ENCODE measurements at places on chromosomes 1 and 21.

DNA sequence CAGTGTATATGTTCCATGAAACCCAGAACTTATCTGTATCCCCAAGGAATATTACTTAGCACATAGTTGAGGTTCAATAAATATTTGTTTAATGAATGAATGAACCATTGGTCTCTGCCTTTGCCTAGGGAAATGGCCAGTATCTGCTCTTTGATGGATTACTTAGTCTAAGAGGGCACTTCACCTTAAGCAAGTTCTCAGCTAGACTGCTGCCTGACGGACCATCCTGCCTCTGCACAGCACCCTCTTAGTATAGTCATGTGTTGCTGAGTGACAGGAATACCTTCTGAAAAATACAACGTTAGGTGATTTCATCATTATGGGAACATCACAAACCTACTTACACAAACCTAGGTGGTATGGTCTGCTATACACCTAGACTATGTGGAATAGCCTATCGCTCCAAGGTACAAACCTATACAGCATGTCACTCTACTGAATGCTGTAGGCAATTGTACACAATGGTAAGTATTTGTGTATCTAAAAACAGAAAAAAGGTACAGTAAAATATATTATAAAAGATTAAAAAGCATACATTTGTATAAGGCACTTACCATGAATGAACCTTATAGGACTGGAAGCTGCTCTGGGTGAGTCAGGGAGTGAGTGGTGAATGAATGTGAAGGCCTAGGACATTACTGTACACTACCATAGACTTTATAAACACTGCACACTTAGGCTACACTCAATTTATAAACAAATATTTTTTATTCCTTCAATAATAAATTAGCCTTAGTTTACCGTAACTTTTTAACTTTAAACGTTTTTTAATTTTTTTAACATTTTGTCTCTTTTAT lies 83.7 kb upstream of the LRRC8D start:
- no peak for DNase-seq

DNA sequence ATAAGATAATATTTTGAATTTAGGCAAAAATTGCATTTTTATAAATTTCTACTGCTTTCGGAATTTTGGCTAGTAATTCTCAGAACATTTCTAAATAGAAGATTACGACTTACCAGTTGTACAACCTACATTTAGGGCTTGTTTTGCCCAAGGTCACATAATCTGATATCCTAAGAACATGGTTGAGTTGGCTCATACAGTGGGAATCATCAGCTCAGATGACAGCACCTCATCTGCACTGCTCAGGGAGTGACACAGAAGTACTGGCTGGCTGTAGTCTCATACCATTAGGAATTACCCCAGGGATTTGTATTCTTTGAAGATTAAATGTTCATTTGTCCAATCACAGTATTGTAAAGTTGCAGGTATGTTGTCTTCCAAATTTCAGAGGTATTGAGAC lies 217.6 kb downstream of the ADGRL2 start:
- no peak for DNase-seq

DNA sequence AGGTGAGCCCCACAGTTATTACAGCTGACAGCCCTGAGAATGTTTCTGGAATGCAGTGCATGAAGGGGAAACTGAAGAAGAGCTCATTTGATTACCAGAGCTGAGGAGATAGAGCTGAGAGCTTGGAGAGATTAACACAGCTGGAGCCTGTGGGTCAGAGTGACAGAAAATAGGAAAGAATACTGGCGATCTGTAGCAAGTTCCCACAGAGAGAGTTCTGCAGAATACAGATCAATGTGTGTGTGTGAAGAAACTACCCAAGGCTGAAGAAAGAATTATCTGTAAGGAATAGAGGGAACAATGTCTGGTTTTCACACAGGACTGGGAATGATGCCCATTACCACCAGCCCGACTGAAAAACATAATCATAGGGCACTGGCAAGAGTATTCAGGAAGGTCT lies 103.6 kb upstream of the SNX7 start:
- DNase-seq = no peak

DNA sequence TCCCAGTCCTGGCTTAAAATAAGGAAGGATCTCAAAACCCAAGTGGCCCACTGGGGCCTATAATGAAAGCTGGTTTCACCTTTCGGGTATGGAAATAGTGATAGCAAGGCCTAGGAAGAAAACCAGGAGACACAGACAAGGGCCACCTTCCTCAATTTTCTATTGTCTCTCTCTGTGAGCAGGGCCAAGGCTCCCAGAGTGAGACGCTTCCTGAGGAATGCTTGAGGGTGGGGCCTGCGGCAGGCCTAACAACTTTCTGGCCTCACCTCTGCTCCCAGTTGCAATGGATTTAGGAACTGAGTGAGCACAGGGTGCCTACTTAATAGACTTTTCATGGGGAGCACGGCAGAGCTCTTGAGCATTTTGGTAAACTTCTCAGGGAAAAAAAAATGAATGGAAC lies 300.9 kb downstream of the ASTN1 start:
- no peak for DNase-seq

GRCh38 chr1:6544831-6545230 lies 9.5 kb downstream of the NOL9 start:
- DNase-seq = no peak

- no peak for DNase-seq
Measured at GRCh38 chr1:179154437-179154836, 72.6 kb downstream of the TOR3A start.

- no peak for DNase-seq
Measured at GRCh38 chr1:209531006-209531405, 52.5 kb upstream of the CAMK1G start.

GRCh38 chr21:45862543-45863207 lies 118.9 kb upstream of the COL6A1 start:
- DNase-seq = no peak

- no peak for DNase-seq
Measured at GRCh38 chr1:997713-997992, 2.2 kb downstream of the HES4 start.

- no peak for DNase-seq
Measured at GRCh38 chr1:38051079-38051543, 4.5 kb upstream of the POU3F1 start.

GRCh38 chr1:215793180-215793579 lies 226.1 kb downstream of the KCTD3 start:
- no peak for DNase-seq

DNA sequence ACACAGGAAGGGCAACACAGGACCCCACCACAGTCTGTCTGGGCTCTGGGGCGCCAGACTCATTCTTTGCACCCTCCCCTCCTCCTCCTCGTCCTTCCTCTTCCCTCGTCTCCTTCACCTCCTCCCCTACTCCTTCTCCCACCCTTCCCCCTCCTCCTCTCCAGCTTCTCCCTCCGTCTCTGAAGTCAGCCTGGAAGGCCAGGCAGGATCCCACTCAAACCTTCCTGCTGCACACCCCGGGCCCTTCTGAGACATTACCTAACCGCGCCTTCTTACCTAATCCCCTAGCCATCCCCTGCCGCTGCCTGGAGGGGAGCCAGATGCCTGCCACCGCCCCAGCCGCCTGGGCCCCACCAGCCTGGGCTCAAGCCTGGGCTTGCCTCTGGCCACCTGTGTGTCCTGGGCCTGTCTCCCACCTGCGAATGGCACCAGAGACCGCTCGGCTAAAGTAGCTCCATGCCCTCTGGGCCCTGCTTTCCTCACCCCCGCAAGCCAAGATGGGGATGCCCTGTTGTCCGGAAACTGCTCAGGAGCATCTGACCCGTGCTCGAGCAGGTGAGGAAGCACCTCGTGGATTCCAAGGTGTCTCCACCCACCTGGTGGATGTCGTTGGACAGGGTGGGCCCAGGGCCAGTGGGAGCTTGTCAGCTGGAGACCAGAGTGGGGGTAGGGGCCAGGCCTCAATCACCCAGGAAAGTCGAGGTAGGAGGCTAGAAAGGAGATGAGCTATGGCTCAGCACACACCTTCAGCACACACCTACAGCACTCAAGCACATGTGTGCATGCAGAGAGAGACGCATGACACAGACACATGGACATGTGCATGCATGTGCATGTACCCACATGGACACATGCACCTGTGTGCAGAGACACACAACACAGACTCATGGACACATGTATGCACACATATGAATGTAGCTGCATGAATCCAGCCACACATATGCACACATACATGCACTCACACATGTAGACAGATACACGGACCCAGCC lies 31.9 kb downstream of the WNT9A start:
- no peak for DNase-seq

- DNase-seq = no peak
Measured at GRCh38 chr1:172813330-172813729, 154.4 kb downstream of the FASLG start.

- DNase-seq = no peak
Measured at GRCh38 chr1:18938707-18939070, 17.8 kb downstream of the IFFO2 start.

- no peak for DNase-seq
Measured at GRCh38 chr1:170214117-170215032, 68.6 kb downstream of the NTMT2 start.

DNA sequence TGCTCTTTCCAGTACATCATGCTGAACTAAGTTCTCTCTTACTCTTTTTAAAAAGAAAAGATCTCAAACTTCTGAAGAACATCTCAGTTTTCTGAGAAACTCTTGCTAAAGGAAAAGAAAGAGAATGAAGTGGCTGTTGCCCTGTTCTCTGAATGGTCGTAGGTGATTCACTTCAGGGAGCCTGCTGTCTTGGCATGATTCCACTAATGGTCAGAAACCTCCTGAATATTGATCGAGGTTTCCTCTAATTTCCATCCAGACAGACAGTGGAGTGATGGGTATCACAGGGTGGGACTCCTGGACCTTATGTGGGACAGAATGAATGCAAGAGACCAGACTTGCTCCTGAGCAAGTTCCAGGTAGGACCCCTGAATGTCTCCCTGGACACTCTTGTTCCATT lies 2.5 kb downstream of the FCRL2 start:
- no peak for DNase-seq

DNA sequence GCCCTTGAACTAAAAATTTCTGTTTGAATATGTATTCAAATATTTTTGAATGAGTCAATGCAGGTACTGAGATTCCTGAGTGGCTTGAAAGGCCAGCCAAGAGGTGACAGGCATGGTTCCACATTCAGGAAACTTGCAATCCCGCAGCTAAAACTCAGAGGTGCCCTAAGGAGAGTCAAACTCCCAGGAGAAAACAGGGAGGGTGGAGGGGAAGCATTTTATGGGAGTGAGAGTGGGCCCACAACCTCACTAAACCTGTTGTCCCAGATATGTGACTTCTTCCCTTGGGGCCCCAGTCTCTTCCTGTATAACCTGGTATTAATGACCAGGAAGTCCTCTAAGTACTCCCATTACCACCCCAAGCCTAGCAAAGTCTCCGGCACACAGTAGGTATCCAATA lies 189.6 kb downstream of the PLPP3 start:
- DNase-seq = no peak

- DNase-seq = no peak
Measured at GRCh38 chr1:167107456-167107855, 13.6 kb downstream of the STYXL2 start.

DNA sequence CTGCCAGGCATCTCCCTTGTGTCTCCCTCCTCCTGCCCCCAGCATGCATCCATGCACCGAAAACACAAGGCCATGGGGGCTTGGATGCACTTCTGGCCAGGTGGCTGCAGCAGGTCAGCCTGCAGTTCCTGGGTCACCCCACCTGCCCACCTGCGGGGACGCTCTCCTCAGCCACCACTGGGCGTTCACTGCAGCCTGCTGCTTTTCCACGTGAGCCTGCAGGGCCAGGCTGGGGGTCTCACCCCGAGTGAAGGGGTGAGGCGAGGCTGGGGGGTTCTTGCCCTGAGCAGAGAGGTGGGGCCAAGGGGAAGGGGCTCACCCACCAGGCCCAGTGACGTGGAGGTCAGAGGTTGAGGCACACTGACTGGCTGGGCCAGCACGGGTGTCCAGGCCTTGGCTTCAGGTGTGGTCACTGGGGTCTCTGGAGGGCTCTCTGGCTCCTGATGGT lies 64.6 kb downstream of the WNT9A start:
- no peak for DNase-seq

- DNase-seq = no peak
Measured at GRCh38 chr21:45009616-45010015, 64.8 kb upstream of the ADARB1 start.

Measured in WTC11 (cell line).